ENCODE measurements at places on chromosomes 5 and 9.

GRCh38 chr5:109743770-109744212 lies 54.1 kb downstream of the MAN2A1 start:
- peak; percentile 72 for DNase-seq

DNA sequence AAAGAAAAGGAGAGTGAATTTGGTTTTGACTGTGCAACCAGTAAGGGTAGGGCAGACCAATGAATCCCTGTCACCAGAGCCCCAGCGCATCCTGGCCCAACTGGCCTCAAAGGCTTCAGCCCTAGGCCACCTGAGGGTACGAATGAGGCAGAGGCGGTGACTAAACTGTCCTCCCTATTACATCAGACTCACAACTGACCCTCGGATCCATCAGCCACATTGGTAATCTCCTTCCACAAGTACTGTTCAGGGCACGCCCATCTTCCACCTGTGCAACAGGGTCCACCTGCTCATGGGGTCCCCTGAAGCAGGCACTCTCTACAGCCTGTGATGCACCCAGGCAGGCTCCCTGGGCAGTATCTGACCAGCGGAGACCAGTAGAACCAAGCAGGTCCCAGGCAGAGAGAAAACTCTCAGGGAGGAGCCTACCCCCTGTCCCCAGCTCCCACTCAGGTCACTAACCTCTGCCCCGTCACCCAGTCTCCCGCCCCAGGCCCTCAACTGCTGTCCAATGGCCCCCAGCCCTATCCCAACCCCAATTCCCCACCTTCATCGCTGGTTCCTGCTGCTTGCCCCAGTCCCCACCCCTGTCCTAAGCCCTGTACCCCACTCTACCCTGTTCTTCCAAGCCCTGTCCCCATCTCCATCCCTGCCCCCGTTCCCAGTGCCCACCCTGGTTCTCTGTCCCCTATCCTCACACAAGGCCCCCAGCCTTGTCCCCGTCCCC lies 904 bp downstream of the EDF1 start:
- DNase-seq: no peak

GRCh38 chr9:4079906-4080305 lies 220.0 kb downstream of the GLIS3 start:
- DNase-seq: no peak

- no peak for DNase-seq
These were observed 183.3 kb upstream of the DMAC1 start for GRCh38 chr9:7982907-7983306.

DNA sequence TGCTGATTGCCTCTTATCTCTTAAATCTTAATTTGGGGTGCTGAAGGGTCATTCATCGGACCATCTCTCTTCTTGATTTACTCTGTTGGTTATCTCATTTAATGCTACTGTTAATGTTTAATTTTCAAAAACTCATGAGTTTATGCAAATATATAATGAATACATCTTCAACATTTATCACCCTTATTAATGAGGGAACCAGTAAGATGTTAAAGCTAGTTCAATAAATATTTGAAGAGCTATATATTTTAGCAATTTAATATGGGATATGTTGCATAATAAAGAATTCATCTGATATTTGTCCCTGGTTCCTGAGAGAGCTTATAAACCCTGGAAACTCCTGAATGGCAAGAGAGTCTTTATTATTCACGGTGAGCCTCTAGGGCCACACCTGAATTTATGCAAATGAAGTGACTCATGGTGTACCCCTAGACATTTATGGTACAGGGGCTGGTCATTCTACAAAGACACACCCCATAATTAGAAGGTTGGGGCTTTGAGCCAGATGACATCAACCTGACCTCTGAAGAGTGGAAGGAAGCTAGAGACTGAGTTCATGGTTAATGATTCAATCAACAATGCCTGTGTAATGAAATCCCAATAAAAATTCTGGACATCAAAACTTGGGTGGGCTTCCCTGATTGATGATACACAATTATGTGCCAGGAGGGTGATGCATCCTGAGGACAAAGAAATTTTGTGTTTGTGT lies 339.5 kb upstream of the ZNF608 start:
- no peak for DNase-seq

GRCh38 chr9:85729882-85730281 lies 11.9 kb downstream of the AGTPBP1 start:
- no peak for DNase-seq

GRCh38 chr5:91591076-91591475 lies 208.0 kb upstream of the ARRDC3 start:
- peak; percentile 2 for DNase-seq

DNA sequence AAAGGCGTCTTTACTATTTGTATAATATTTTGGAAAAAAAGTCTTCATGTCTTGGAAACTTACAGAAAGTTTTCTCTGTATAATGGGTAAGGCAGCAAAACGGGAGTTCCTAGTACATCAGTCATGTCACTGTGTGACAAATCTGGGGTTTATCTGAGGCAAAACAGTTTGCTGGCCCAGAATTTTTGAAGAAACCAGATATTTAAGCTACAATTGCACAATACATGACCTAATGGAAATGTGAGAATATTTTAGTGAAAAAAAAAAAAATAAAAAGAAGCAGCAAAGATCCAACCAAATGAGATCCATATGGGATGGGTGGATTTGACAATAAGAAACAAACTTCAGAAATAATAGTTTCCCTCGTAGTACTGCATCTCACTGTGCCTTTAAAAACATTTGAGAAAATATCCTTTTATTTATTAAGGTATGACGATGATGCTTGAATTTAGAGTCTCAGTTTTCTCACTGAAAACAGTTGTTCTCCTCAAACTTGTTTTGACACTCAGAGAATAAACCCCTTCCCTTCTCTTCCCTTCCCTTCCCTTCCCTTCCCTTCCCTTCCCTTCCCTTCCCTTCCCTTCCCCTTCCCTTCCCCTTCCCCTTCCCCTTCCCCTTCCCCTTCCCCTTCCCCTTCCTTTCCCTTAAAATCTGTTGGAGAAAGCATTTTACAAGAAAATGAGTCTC lies 180.5 kb upstream of the TUT7 start:
- no peak for DNase-seq

- DNase-seq: no peak
These were observed 4.5 kb downstream of the OSTF1 start for GRCh38 chr9:75092766-75093165.

DNA sequence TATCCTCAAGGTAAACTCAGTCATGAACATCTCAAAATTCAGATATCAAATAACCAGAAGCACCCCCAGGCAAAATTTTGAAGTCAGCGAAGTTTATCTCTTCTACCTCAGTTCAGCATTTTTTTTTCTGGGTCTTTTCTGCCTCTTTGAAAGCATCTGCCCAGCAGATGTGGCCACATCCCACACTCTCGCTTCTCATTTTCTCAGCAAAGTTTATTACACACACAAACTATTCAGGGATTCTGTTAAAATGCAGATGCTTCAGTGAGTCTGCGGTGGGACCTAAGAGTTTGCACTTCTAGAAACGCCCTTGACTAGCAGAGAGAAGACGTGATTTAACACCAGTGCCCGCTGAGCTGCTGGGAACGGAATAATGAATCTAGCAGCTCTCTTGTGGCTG lies 19.3 kb downstream of the RASEF start:
- DNase-seq: no peak

DNA sequence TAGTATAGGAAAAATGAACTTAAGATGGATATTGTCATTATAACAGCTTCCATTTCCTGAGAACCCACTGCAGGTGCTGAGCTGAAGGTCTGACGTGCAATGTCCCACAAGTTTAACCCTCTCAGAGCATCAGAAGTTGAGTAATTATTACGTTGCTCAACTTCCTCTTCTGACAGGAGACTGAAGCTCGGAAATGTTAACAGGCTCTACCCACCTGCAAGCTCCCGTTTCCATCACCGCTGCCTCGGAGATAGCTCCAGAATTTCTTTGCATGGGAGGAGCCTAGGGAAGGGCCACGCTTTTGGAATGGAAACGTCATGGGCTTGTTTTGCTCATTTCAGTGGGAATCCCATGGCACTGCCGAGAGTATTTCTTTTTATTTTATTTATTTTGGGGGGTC lies 1.0 kb upstream of the NTMT1 start:
- DNase-seq: no peak

GRCh38 chr5:1003296-1003937 lies 5.2 kb upstream of the NKD2 start:
- DNase-seq: no peak

GRCh38 chr9:99072040-99072394 lies 32.9 kb upstream of the TGFBR1 start:
- no peak for DNase-seq

DNA sequence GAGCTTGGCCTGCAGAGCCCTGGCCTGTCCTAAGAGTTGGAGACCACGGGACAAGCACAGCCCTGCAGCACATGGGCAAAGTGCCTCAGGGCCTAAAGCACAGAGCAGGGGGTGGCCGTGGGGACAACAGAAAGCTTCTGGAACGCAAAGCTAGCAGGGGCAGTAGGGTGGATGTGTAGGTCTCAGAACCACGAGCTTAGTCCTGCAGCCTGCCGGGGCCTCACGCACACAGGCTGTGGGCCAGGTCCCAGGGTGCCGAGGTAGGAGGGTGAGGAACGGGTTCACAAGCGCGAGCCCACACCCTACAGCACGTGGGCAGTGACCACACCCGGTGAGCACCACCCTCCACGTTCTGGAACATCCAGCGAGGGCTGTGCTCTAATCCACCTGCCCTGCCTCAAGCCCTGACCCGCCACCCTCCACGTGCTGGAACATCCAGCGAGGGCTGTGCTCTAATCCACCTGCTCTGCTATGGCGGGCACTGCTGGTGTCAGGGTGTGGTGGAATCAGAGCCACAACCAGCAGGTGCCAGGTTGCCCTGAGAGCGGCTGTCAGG lies 9.3 kb downstream of the CLPTM1L start:
- no peak for DNase-seq

DNA sequence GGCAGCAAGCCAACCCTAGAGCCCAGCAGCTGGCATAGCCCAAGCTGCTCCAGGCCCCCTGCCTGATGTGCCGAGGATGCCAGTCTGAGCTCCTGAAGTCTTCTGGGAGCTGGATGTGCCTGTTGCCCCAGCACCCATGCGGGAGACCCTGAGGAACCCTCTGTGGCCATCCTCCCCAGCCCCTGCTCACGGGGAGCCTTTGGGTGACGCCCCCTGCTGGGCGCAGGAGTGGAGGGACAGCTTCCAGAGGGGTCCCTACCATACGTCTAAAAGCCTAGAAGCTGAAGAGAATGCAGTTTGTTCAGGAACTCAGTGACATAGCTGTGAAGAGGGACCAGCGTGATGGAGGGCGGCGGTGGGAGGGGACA lies 33.1 kb upstream of the MVB12B start:
- no peak for DNase-seq

DNA sequence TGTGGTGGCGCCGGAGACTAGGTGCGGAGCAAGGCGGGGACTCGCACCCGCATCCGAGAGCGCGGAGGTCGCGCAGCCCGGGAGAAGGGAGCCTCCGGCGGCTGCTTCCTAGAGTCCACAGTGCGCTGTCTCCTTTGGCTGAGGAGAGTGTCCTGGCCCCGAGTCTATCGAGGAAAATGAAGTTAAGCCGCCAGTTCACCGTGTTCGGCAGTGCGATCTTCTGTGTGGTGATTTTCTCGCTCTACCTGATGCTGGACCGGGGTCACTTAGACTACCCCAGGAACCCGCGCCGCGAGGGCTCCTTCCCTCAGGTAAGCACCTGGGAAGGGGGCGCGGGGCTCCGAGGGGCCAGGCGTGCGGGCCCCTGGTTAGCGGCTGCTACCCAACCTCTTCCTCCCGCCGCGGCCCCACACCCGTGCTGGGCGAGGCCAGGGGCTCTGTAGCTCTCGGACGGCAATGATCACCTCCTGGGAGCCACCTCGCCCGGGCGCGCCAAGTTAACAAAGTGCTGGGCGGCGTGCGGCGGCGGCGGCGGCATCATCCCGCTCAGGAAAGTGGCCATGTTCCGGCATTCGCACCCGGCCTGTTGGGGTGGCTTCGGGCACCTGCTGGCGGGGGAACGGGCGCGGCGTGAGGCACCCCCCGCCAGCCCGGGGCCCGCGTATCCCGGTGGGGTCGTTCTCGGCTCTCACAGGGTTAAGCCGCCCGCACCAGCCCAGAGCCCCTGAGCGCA lies 681 bp downstream of the MAN2A1 start:
- peak; percentile 40 for DNase-seq

GRCh38 chr5:144237851-144238250 lies 67.2 kb downstream of the KCTD16 start:
- DNase-seq: no peak

GRCh38 chr5:157607371-157608161 lies 32.0 kb upstream of the ADAM19 start:
- peak; percentile 67 for DNase-seq

DNA sequence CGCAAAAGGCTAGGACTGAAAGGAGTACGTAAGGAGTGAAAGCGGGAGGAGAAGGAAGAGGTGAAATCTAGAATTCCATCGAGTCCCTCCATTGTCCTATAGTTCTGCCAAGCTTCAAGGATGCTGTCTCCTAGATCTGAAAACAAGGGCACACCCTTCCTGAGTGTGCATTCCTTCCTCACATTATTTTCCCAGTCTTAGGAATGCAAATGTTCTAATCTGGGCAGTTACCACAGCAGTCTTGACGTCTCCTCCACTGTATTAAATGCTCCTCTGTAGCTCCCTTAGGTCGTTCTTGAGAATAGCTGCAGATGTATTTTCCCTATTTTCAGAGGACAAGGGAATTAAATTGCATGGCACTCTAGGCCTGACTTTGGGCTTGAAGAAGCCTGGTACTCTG lies 127.6 kb downstream of the SLIT3 start:
- DNase-seq: no peak

GRCh38 chr9:134655101-134655500 lies 13.5 kb downstream of the COL5A1 start:
- no peak for DNase-seq

- DNase-seq: no peak
These were observed 138.1 kb upstream of the COL5A1 start for GRCh38 chr9:134503301-134504105.

- DNase-seq: no peak
These were observed 170.1 kb upstream of the PITX1 start for GRCh38 chr5:135204151-135204600.

DNA sequence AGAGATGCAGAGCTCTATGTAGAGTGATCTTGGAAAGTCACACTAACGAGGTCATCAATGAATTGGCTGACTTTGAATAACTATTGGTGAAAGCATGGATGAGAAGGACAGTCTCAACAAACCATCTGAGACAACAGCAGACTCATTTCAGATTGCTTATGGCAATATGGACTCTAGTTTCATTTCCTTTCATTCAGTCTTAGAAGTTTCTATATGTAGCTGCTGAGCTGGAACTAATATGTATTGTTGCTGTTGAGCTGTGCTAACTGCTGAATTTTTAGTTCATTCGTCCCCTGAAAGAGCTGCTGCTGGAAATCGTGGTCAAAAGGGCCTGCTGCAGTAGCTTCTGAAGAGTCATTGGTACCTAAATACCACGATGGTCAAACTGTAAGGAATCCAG lies 31.3 kb downstream of the TNFSF15 start:
- no peak for DNase-seq

DNA sequence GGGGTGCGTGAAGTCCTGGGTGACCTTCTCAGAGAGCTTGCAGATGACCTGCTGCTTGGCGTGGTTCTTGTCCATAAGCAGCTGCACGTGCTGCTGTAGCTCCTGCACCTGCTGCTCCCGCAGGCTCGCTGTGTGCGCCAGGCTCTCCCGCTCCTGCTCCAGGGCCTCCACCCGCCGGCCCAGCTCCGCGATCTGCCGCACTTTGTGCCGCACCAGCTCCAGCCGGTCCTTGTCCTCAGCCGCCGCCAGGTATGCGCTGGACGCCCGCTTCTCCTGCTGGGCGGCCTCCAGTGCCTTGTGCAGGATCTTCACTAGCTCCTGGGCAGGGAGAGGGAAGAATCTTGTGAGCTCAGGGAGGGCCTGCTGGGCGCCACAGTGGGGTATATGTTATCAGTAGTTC lies 28.5 kb upstream of the CORO2A start:
- DNase-seq: no peak
